ENCODE measurements at places on chromosomes 12 and 14.

GRCh38 chr14:103707329-103708263 is 7.7 kb downstream of the XRCC3 start:
- DNase-seq: no peak

DNA sequence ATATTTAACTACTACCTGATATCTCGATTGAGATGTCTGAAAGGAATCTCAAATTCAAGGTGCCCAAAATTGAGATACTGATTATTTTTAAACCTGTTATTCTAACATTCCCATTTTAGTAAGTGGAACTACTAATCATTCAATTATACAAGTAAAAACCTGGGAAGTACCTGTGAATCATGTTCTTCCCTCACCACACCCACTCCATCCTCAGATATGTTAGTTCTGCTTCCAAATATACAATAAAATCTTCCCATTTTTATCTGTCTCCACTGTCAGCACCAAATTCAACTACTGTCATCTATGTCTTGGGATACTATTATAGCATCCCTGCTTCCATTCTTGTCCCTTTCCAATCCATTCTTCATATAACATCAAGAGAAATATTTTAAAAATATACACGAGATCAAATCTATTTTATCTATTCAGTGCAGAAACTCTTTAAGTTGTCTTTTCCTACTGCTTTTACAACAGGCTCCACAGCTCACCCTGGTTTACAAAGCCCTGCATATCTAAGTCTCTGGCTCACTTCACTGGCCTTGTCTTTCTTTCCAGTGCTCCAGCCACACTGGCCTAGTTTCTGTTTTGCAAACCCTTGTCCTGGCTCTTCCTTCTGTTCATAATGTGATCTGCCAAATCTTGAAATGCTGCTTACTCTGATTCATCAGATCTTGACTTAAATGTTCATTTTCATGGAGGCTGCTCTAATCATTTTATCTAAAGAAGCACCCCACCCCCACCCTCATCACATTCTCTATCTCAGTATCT is 122.3 kb downstream of the PTPRR start:
- no peak for DNase-seq

GRCh38 chr12:82326905-82327503 is 31.2 kb downstream of the CCDC59 start:
- DNase-seq: no peak

DNA sequence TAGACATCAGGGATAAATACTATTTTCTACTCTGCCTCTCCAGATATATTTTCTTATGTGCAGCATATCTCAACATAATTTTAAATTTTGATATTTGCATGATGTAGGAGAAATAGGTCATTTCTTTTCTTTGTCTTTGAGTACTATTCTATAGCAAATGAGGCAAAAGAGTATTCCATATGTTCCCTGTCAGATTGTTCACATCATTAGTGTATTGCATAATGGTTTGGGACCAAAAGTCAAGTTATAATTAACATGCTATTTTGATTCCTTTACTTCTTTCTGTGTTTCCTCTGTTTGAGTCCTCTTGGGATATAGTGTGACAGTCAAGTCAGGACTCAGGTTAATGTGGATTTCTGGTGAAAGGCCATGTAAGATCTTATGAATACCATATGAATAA is 864.6 kb upstream of the FBXO33 start:
- no peak for DNase-seq

- DNase-seq: no peak
Observed at GRCh38 chr14:26200687-26201086, 397.1 kb downstream of the NOVA1 start.

DNA sequence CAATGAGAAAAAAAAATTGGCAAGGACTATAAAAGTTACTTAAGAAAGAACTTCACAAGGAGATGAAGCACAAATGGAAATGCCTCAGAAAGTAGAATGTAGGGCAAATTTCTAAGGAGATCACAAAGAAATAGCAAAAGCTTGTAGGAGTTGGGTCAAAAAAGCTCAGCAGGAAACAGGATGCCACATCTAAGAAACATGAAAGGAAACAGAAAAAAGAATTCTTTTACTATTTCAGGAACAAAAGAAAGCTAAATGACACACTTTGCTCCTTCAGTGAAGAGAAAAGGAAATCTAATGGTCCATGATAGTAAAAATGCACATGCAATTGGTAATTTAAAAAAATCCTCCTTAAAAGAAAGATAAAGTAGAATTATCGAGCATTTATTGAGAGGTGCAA is 452.1 kb upstream of the GARIN6 start:
- DNase-seq: no peak

GRCh38 chr14:54369343-54369742 is 27.5 kb upstream of the CDKN3 start:
- DNase-seq: no peak

GRCh38 chr14:30005114-30005808 is 77.6 kb upstream of the PRKD1 start:
- DNase-seq: no peak

DNA sequence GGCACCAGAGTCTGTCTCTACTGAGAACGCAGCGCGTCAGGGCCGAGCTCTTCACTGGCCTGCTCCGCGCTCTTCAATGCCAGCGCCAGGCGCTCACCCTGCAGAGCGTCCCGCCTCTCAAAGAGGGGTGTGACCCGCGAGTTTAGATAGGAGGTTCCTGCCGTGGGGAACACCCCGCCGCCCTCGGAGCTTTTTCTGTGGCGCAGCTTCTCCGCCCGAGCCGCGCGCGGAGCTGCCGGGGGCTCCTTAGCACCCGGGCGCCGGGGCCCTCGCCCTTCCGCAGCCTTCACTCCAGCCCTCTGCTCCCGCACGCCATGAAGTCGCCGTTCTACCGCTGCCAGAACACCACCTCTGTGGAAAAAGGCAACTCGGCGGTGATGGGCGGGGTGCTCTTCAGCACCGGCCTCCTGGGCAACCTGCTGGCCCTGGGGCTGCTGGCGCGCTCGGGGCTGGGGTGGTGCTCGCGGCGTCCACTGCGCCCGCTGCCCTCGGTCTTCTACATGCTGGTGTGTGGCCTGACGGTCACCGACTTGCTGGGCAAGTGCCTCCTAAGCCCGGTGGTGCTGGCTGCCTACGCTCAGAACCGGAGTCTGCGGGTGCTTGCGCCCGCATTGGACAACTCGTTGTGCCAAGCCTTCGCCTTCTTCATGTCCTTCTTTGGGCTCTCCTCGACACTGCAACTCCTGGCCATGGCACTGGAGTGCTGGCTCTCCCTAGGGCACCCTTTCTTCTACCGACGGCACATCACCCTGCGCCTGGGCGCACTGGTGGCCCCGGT is at the start of gene PTGDR:
TSS of gene PTGDR (plus strand) at position 198 of the 778 bp plus-strand sequence. CDS start at position 315, 117 bp downstream.
- DNase-seq: no peak

DNA sequence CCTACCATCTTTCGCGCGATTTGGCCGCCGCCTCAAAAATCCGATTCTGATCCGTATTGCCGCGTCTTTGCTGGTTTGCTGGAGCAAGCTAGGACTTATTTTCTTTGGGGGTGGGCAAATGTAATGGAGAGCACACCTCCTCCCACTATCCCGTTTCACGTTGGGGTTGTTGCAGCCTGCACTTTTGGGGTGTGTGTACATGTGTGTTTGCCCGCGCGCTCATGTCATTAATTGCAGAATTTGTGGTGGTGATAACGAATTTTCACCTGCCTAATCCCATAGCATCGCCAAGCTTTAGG is 657 bp downstream of the METAP2 start:
- no peak for DNase-seq

DNA sequence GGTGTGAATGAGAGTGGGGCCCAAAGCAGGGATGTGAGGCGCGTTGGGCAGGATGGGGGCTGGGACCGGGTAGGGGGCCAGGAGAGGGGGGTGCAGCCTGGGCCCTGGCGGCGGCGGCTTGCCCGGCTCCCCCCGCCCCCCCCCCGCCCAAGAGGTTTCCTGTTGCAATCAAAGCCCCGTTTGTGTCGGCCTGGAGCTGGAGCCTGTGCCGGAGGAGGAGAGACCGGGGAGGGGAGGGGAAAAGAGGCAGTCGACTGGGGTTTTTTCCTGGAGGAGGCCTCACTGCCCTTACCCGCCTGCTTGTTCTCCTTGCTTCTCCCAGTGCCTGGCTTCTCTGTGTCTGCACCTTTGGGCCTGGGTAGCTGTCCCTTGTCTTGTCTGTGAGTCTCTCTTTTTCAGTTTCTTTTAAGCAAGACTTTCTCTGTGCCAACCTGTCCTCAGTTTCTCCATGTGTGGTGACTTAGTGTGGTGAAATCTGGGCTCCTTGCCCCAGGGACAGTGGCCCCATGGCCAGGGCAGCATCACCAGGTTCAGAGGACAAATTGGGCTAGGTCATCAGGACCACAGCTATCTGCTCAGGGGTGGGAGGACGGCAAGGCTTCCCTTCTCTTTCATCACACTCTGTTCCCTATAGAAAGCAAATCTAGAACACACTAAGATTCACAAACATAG is 8.5 kb downstream of the RARG start:
- DNase-seq: no peak

DNA sequence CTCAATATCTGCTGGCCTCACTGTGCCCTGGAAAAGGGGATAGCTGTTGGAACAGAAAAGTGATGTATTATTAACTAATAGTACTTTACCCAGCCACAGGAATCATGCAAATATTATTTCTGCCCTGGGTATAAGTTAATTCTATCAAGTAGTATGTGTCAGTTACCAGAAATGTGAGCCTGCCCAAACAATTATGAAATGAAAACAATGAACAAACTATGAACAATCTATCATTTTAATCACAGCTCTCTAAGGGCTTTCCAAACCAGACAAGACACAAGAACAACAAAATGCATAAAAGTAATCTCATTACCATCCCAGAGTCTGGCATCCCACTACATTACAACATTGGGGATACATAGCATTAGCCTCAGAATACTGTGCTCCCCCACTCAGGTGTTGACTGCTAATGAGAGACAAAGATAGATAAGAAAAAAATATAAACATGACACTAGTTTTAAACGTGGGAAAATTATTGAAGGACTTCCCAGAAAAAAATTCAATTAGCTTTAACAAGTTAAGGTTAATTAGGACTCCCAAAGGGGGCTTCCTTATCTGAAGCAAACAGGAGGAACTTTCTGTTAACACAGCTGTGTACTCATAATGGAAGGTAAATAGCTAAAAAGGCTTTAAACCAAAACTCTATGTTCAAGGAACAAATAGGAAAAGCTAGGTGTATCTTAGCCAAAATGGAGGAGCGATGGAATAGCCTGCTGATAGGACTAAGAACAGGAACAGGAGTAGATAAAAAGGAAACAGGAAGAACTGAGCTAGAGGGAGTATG is 3.3 kb downstream of the DCAF5 start:
- no peak for DNase-seq

DNA sequence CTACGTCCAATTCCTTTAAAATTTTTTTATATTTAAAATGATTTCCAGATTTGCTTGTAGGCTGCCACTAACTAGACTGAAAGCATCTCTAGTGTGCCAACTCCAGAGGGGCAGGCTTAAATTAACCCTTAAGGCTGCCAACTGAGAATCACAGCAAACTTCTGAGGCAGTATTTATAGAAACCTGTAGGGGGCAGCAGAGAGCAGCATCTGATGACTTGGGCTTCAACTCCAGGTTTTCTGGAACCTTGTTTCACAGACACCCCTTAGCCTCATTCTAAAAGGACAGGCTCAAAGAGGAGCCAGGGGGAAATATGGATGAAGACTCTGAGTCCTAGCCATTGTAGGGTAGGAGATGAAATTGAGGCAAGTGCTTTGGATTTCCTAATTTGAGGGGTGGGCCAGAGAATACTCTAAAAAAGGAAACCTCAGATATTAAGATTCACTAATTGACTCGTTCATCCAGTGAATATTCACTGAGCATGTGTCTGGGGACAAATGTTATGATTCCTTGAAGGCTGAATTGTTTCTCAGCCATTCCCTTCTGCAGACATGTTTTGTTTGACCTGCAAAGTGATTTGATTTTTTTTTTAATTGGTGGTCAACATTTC is 63.3 kb upstream of the HSPB8 start:
- no peak for DNase-seq

DNA sequence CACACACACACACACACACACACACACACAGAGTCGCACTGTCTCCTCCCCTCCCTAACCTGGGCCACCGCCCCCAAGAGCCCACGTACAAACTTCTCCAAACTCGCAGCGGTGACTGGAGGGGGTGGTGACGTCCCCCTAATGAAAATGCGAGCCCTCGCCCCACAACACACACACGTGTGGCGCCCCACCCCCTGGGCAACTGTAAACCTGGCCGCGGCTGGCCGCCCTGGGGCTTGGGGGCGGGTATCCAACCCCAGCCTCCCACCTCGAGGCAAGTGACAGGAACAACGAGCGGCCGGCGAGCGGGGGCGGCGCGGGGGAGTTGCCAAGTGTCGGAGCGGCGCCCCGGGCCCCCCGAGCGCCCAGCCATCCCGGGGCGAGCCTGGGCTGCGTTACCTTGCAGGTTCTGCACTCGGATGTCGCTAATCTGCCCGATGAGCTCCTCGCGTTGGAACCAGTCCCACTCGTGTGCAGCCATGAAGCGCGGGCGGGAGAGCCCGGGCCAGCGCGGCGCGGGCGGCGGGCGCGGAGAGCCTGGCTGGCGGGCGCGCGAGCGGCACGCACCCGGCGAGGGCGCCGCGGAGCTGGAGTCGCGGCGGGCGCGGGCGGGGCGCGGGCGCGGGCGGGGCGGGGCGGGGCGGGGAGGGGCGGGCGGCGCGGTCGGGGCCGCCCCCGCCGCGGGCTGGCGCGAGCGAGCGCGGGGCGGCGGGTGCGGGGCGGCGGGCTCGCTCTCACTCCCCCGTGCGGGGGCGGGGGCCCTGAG is at the start of gene CLMN:
TSS of gene CLMN (minus strand) at position 597 of the 766 bp plus-strand sequence. CDS start at position 481, 116 bp downstream.
- DNase-seq: no peak

- DNase-seq: peak; percentile 40
Observed at GRCh38 chr14:53953002-53953827, 3.4 kb downstream of the BMP4 start.

- no peak for DNase-seq
Observed at GRCh38 chr12:84218406-84218805, 694.2 kb downstream of the SLC6A15 start.

DNA sequence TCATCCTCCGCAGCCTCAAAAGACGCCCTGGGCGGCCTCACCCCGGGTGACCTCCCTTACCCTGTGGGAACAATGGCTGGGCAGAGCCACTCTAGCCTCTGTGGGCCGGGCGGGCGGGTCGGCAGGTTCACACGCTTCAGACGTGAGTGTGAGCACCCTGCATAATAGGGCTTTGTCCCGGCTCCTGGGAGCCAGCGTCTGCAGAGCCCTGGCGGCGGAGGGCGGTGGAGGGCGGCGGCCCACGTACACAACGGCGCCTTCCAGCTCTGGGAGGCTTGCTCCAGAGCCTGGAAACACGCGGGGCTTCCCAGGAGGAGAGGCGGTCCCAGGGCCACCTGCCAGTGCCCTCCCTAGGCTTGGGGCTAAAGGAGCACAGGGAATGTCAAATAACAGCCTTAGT is 205.6 kb downstream of the BCL11B start:
- DNase-seq: no peak

- DNase-seq: no peak
Observed at GRCh38 chr14:60166142-60166541, 944 bp upstream of the DHRS7 start.

GRCh38 chr12:108709697-108710096 is 21.6 kb downstream of the CORO1C start:
- DNase-seq: no peak

DNA sequence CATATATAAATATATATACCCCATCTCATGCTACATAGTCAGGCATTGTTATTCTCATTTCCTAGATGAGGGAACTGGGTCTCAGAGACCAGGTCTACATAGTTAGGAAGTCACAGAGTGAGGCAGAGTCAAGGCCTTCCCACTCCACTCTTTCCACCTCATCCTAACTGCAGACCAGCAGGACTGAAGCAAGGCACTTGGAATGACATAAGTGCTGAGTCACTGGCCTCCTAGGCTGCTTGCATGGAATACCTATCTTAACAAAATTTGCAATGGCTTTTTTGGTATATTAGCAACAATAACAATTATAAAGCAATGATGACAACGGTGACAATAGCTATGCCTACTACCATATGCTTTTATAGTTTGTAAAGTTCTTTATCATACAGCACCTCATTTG is 5.4 kb upstream of the ANO4 start:
- no peak for DNase-seq

GRCh38 chr12:96902076-96902475 is 5.0 kb upstream of the NEDD1 start:
- DNase-seq: no peak

All from PC-9 (cell line).